Daoy (cell line): ENCODE measurements at places on chromosomes 3 and 15. TPM values are rescaled to one million over a fixed set of nuclear protein-coding genes. Genes with fewer than 3 reads are reported as not detected.

- no peak for DNase-seq
Measured at GRCh38 chr3:160998581-160998980, 106.6 kb downstream of the B3GALNT1 start.

The RETNLB gene
- not detected in 2 replicates for total RNA-seq

GRCh38 chr15:40106203-40107161 is 2.2 kb downstream of the BMF start:
- peak; percentile 66 for DNase-seq

DNA sequence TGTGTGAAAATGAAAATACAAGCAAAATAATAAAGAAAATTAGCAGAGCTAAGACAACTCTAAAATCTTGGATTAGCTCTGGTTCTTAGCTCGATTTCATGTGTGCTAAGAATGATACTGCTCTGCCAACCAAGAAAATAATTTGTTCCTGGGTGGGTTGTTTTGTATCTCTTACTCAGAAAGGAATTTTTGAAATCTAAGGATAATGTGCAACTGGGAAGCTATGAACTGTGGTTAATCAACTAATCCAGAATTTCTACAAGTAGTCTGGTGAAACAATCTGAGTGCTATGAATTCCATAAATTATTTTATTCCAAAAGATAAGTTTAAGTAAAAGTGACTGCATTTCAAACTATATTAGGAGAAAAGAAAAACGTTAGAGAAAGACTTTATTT is 92.0 kb downstream of the TFDP2 start:
- no peak for DNase-seq

The CATSPER2 gene
- 2.3 and 3.8 TPM in 2 replicates for total RNA-seq

- peak; percentile 82 for DNase-seq
Measured at GRCh38 chr3:186259612-186260383, 102.2 kb downstream of the DGKG start.

The SLC28A1 gene
- total RNA-seq = not detected in 2 replicates

DNA sequence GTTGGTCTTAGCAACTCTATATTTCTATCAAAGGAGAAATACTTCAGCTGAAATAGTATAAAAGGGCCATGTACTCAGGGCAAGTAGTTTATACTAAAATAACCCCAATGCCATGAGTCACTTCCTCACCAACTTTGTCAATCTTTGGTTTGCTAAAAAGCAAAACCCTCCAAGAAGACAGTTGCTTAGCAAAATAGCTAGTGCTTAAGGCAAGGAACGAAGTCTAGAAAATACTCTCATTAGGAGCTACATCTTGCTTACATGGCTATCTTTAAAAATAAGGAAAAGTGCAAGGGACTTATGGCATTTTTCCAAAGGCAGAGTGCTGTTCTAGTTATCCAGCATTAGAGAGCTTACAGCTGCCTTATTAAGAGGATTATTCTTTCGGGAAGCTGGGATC is 28.4 kb downstream of the P3H2 start:
- DNase-seq = peak; percentile 23

GRCh38 chr15:80415358-80415670 is 11.1 kb downstream of the ARNT2 start:
- no peak for DNase-seq

DNA sequence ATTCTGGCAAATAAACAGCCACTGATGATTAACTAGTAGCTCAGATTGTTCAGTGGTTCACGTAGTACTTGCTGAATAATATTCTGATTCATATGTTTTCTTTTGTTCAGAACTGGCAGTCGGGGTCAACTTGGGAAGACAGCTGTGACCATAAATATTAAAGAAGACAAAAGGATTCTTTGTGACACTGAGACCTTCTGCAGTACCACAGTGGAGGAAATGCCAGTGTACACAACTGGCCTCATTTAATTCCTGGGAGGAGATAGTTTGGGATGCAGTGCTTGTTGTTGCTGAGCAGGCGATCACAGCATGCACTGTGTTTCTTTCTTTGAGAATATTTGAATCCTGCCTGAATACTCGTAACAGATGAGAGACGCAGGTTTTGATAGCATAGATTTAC is 26.7 kb upstream of the MCF2L2 start:
- DNase-seq = peak; percentile 11

DNA sequence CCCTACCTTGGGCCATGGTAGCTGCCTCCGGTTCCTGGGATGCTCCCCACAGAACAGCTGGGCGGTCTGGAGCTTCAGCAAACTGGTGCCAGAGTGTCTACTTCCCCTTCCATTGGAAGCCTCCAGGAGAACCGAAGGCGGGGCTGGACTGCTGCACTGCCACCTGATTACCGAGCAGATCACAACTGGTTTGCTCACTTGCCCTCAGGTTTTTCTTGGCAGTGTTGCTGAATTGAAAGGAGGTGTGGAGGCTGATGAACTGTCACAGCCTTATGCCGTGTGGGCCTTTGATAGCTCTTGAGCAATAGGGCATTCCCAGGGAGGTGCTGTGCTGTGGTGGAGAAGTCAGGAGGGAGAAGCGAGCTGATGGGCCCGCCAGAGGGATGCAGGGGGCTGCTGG is at the start of gene TGM5:
TGM5 (minus strand) TSS at position 95 of the 400 bp plus-strand sequence; CDS start at position 16, 79 bp downstream.
- no peak for DNase-seq

The GOLGA8S gene
- not detected in 2 replicates for total RNA-seq

GRCh38 chr15:85878828-85879225 is 84.1 kb upstream of the KLHL25 start:
- DNase-seq = peak; percentile 34

- DNase-seq = no peak
Measured at GRCh38 chr3:45365060-45365459, 23.3 kb upstream of the LARS2 start.

GRCh38 chr3:40047406-40047805 is 238.0 kb downstream of the MYRIP start:
- no peak for DNase-seq

DNA sequence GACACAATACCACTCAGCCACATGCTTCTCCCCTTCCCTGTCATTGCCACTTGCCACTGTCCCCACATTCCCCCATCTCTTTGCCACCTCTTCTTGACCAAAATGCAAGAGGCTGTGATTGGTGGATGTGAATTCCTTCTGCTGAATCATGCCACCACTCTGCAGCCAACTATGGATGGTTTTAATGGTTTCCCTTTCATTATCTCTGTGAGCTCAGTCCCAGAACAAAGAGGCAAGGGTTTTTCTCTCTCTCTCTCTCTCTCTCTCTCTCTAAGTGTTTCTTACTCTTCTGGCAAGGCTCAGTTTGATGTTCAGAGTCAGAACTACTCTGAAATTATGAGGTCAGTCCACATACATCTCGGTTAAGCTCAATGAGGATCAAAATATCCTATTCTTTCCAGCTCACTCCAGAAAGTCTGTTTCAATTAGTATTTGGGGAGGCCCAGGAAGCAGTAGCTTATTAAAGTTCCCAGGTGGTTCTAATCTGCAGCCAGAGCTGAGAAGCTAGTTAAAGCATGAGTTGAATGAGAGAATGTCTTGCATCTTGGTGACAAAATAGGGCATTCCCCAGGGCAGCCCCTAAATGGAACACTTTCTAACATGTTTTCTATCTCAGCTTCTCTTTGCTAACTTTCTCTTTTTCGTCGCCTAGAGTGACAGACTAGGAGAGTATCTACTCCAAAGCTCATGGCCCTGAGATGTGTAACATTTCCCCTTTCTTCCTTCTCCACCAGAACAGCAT is 8.5 kb upstream of the ILDR1 start:
- DNase-seq = peak; percentile 23

The GPR149 gene
- total RNA-seq = not detected in 2 replicates

DNA sequence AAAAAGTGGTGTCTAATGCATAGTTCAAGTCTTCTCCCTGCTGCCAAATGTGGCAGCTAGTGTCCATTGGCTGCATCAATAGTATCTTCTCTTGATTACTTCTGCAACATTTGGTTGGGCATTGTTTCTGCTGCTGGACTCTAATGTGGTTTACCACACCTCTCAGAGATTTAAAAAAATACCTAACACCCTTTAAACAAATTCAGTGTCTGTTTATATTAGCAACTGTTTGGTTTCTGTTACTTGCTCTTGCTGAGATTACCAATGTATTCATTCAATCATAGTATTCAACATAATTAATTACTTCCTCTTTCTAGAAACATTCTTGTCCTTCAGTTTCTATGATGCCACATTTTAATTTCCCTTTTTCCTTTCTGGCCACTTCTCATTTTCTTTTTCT is 20.3 kb upstream of the NECTIN3 start:
- no peak for DNase-seq

DNA sequence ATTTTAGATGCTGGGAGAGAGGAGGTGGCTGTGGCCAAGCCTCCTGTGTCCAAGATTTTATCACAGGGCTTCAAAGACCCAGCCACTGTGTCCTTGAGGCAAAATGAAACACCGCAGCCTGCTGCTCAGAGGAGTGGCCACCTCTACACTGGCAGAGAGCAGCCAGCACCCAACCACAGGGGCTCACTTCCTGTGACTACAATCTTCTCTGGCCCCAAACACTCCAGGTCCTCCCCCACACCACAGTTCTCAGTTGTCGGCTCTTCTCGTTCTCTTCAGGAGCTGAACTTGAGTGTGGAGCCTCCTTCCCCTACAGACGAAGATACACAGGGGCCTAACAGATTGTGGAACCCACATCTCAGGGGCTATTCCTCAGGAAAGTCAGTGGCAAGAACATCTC is 45.6 kb downstream of the CDAN1 start:
- no peak for DNase-seq
